Jurkat, Clone E6-1 (cell line): ENCODE measurements at places on chromosomes 1 and 21.

DNA sequence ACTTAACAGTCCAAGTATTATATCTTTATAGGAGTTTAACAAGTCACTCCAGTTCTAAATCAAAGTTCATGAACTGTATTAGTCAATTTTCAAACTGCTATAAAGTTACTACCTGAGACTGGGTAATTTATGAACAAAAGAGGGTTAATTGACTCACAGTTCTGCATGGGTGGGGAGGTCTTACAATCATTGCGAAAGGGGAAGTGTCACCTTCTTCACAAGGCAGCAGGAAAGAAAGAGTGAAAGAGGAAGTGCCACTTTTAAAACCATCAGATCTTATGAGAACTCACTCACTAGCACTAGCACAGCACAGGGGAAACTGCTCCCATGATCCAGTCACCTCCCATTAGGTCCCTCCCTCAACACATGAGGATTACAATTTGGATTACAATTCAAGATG, 70.0 kb downstream of the CLCA4 start:
- DNase-seq: no peak

DNA sequence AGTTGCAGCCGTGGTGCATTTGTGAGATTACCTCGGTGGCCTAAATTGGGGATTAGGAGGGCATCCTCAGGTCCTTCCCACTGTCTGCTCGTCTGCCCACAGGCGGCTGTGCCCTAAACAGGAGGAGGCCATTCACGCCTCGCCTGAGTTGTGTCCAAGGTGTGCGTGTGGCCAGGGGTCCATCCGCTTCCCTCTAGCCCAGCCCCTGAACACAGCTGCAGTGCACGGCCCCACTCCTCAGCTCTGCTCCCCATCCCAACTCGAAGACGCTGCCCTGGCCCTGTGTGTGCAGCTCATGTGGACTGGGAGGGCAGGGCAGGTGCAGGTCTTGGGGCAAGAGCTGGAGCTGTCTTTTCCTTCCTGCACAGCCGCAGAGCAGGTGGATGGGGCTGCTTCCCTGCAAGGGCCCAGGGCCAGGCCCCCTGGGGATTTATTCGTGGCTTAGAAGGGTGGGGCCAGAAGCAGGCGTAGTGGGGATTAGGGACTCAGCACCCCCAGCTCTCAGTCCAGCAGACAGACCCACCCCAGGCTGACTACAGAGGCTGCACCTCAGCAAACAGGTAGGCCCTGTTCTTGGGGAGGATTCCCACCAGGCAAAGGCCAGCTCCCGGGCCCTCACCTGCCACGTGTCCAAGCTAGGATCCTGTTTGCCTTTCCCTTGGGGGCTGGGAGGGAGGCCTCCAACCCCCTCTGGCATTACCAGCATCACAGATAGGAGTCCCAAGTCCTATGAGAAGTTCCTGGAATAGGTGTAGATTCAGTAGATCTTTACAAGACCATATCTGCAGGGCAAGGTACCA, 4.3 kb downstream of the GUK1 start:
- no peak for DNase-seq

DNA sequence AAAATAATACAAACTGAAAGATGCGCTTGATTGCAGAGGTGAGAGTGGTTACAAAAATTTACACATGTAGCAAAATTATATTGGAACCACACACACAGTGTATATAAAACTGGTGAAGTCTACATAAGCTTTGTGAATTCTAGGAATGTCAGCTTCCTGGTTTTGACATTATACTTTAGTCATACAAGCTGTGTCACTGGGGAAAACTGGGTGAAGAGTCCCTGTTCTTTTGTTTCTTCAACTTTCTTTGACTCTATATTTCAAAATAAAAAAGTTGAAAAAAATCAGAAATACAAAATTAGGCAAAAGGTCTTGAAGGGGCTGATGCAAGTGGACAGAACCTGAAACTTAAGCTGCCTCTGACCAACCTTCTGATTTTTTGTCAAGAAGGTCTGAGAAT, 3.0 kb downstream of the C1QC start:
- DNase-seq: no peak

- no peak for DNase-seq
Measured at GRCh38 chr1:228555074-228555994, 68.2 kb downstream of the RNF187 start.

- DNase-seq: no peak
Measured at GRCh38 chr1:85058311-85058710, 10.0 kb upstream of the MCOLN3 start.

DNA sequence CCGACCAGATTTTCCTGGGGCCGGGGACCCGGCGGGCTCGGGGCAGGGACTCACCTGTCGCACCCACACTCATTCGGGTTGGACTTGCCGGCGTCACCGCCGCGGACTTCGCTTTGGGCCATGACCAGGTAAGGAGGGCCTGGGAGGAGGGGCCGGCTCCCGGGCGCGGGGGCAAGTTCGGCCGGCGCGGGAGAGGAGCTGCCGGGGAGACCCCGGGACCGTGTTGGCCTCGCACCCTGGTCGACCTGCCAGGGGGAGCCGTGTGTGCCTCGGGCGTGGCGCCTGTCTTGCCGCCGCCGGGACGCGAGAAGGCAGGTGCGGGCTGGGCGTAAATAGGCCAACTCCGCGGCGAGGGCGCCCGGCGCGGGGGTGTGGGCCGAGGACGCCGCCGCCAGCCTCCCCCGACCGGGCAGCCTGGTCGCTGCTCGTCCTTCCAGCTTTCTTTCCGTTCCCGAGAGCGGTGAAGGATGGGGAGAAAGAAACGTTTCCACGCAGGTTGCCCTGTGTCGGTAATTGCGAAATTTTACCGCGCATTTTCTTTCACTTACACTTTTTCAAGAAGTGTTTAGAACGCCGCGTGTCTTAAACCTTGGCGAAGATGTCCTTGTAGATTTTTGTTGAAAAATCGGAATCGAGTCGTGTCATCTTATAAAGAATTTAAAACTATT, 558 bp downstream of the USP1 start:
- no peak for DNase-seq

DNA sequence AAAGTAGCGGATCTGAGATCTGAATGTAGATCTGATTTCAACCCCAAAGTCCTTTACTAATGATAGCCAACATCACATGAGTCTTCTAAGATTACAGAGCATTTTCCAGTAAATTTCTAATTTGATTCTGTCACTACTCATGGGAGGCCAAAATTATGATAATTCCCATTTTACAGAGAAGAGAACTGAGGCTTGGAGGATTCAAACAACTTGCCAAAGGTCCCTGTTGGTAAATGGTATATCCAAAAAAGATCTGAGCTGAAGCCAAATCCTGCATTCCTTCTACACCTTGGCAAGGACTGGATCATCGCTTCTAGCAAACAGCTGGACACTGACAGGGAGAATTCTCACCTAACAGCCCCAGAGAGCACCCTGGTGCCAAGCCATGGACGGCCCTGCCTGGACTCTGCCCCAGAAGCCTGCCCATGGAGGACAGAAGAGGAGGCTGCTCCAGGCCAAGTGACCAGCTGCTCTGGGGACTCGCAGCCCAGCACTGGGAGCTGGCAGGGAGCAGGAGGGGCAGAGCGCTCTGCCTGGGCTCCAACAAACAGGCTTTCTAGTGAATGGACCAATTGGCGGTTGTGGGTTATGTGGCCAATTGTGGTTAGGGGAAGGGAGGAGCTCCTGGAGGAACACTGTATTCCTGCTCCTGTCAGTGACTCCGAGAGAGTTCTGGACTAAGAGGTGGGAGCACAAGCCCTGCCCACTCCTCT, 6.4 kb upstream of the CSF1 start:
- no peak for DNase-seq

GRCh38 chr1:94183197-94183815, 54.1 kb downstream of the ARHGAP29 start:
- no peak for DNase-seq

- DNase-seq: no peak
Measured at GRCh38 chr1:51961954-51962353, 28.5 kb downstream of the RAB3B start.

DNA sequence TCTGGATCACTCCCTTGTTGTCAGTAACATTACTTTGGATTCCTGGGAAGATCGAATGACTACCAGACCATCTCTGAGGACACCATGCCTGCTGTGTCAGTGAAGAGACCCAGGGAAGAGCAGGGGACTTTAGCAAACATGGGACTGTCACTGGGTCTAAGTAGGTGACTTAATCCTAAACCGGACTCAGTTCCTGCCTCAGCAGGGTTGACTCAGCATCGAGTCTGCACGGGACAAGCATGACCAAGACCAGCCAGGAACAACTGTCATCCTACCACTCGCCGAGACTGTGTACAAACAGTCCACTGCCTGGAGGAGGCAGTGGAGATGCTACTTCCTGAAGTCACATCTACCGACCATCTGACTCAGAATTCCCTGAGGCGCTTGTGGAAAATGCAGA, 53.2 kb upstream of the RAB4A start:
- DNase-seq: no peak

DNA sequence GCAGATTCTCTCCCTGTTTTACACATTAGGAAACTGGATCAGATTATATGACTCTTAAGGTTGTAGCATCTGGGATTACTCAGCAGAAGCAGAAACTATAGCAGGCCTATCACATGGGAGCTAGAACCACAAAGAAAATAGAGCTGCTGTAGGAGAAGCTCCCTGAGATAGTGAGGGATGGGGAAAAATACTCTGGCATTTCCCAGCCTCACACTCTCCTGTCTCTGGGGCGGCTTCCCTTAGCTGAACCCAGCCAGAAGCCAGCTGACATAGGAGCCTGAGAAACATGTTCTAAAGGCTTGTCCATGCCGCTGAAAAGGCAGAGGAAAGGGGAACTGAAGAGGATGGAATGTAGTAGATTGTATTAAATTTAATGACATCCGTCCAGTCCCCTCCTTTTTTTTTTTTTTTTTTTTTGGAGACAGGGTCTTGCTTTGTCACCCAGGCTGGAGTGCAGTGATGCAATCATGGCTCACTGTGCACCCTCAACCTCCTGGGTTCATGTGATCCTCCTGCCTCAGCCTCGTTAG, 76.8 kb upstream of the DNAJC6 start:
- DNase-seq: no peak

GRCh38 chr1:103790172-103790571, 40.5 kb downstream of the AMY1C start:
- DNase-seq: no peak

DNA sequence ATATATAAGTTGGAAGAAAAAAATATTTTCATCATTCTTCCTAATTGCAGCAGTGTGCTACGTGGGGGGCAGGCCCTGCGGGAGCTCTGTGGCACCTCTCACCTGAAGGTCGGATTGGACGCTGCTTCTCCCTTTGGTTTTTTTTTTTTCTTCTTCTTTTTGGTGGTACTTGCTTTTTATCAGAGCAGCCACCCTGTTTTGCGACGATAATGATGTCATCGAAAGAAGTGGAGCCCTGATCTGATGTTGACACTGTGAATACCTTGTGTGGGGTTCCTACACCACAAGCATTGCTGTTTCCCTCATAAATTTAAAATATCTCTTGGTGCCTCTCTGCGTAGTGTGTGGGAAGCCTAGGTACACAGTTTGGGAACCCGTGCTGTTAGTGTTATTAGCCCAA, 5.5 kb downstream of the TRAPPC10 start:
- no peak for DNase-seq

DNA sequence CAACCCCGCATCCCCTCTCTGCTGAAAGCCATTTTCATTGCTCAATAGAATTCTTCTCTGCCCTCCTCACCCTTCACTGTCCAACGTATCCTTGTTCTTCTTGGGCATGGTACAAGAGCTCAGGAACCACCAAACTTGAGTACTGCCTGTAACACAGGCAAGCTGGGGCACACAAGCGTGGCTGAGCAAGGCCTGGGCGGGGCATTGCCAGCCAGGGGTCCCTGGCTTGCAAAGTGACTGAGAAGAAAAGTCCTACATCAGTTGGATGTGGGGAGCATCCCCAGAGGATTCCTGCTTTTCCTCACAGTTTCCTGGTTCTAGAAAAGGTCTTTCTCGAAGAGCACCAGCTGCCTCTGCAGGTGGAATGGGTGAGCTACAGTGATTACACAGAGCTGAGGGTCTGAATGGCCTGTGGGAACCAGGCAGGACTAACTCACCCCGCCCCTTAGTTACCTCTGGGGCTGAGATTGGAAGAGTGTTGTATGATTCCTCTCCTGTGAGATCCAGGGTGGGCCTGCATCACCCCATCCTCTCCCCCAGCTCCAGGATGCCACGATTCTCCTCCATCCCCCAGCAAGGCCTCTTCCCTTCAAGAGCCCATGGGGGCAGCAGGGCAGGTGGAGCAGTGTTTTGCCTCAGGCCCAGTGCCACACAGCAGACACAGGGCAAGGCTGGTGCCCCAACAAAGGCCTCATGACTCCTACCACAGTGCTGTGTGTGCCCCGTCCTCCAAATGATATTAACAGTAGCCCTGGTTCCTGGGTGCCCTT, 121.9 kb downstream of the MATN1 start:
- DNase-seq: no peak

GRCh38 chr1:2289607-2290006, 61.5 kb downstream of the SKI start:
- no peak for DNase-seq

GRCh38 chr1:86778569-86779239, 74.3 kb downstream of the SH3GLB1 start:
- no peak for DNase-seq

- DNase-seq: no peak
Measured at GRCh38 chr1:26724926-26725325, 29.1 kb downstream of the ARID1A start.

DNA sequence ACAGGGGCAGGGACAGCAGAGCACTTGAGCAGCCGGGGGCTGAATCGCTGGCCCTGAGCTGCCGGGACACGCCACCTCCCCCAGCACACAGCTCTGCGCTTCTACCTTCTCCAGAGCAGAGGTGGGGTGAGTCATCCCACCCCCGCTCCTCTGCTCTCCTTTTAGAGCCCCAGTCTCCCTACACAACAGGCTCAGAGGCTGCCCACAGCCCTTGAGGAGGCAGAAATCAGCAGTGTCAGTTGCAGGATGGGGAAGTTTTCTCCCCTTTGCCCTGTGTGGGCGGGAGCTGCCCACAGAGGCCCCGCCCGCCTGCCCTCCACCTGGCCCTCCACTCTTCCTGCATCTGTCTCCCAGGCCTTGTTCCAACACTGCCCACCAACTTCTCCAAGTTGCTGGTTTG, 94.6 kb downstream of the STUM start:
- DNase-seq: no peak

DNA sequence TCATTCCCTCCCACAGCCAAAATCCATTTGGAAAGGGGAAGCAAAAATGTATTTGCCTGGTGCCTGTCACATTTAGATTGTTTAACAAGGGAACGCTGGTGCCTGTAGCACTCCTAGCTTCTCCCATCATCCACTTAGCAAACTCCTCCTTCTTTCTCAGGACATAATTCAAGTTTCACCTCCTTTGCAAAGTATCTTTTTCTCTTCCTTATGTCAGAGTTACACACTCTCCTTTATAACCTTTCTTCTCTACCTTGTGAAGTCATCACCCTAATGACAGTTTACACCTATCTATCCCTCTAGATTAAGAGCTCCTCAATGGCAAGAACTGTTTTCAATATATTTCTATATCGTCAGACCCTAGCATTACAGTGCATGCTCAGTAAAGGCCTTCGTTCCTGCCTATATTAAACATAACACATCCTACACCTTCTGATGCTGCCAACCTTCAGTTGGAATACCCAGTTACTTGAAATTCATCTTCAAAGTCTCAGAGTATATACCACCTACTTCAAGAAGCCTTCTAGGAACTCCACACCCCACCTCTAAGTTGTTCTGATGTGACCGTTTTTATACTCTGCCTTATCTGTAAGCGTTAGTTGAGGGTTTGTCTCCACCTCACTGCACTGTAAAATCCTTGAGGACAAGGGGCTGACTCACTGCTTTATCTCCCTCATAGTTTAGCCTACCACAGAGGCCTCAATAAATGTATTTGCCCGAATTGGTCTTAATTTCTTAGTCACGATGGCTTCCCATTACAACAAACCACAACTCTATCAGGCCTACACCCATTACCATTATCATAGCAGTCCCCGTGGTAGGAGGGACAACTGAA, 1.0 kb upstream of the EPS15 start:
- no peak for DNase-seq

GRCh38 chr21:34793471-34793870, 124.7 kb downstream of the CLIC6 start:
- no peak for DNase-seq
